Neural progenitor cell (in vitro differentiated cells): ENCODE measurements at places on chromosomes 4 and X. TPM values are rescaled to one million over a fixed set of nuclear protein-coding genes. Genes with fewer than 3 reads are reported as not detected.

DNA sequence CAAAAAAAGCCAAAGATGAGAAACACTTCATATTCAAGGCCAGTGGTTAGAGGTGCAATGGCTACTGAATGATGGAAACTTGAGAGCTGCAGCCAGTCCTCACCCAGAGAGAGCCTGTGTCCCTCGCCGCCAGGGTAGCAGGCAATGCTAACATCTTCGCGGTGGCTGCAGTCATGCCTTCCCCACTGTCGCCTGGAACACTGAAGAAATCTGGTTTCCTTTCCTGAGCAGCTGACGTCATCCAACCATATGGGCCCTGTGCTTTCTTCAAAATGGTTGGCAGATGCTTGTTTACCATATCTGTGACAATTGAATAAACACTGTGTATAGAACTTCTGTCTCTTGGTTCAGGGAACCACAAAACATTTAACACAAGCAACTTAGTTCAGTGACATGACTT, 39.7 kb downstream of the PRSS12 start:
- DNase-seq = peak; percentile 16

- no peak for DNase-seq
These were observed 173.7 kb downstream of the PABPC4L start for GRCh38 chr4:134027931-134028330.

NDST3 gene
- 0.49 and 0.59 TPM in 2 replicates for total RNA-seq

ANXA3 gene
- total RNA-seq = 1.7 and 1.9 TPM in 2 replicates

DNA sequence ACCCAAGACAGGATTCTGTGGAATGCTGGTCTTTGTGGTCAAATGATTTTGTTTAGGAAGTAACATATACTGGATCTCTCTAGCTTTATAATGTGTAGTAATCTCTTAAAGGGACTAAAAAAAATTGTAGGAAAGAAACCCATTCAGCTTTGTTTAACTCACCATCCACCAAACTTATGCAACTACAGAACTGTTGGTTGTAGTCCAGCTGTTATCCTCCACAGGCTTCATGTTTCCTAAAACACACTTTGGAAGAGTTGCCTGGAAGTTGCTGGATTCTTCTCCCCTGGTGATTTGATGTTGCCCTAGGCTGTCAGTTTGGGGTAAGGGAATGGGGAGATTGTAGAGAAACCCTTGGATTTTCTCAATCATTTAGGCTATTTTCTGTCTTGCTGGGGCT, 89.3 kb downstream of the RLIM start:
- no peak for DNase-seq

GRCh38 chr4:122617597-122618593, 3.0 kb downstream of the IL21 start:
- DNase-seq = no peak

- no peak for DNase-seq
These were observed 13.8 kb downstream of the GALNT7 start for GRCh38 chr4:173182403-173182802.

DNA sequence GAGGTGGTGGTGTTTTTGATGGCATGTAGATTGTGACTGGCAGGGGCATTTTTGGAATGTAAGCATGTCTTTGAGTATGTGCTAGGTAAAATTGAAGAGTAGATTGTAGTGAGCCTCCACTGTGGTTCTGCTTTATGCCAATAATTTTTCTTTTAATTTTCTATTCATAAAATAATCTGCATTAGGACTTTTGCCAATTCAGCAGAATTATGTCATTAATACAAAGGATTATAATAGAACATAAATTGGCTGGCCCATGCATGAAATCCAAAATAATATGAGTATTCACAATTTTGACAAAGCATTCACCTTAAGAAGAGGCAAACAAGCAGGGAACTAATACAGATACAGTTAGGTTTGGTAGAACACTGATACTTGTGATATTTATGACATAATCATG, 14.9 kb upstream of the TMPRSS11E start:
- DNase-seq = no peak

GRCh38 chrX:122863067-122863466, 321.0 kb upstream of the GRIA3 start:
- DNase-seq = no peak

DUX4 gene
- not detected in 2 replicates for total RNA-seq

DNA sequence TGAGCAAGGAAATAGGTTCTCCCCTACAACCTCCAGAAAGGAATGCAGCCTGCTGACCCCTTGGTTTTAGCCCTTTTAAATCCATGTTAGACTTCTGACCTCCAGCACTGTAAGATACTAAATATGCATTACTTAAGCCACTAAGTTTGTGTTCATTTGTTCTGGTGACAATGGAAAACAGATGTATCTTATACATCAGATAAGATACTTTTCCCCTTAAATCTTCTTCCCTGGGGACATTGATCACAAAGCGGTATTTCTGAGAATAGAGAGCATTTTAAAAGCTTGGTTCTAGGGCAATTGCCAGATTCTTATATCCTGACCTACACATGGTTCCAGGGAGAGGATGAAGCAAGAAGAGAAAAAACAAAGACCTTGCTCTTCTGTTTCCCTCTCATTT, 6.5 kb upstream of the TMEM184C start:
- no peak for DNase-seq

MAGED4B gene
- 65.8 and 98.9 TPM in 2 replicates for total RNA-seq

DNA sequence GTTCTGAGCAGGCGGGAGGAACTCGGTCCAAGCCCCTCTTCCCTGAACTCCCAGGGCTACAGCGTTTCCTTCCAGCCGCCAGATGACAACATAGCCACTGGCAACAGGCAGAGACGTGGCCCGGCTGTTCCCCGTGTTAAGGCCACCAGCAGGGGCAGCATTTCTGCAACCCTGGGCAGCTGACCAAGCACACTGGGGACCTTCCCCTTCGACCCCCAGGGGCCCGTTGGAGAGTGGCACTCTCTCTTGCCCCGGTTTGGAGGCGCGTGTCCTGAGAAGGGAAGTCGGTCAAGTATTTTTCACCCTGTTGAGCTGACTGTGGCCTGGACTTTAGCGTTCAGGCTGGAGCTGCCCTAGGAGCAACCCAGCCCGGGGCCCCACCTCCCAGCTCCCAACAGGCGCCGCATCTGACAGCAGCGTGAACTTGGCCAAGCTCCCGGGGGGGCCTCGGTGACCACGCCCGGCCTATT, 37.6 kb downstream of the ZBTB49 start:
- DNase-seq = peak; percentile 74

- DNase-seq = no peak
These were observed 76.5 kb downstream of the RELL1 start for GRCh38 chr4:37609626-37610025.

GRCh38 chr4:168877511-168878491, 132.3 kb downstream of the CBR4 start:
- DNase-seq = peak; percentile 78

- no peak for DNase-seq
These were observed 291.3 kb downstream of the GALNTL6 start for GRCh38 chr4:172104539-172104938.

PITX2 gene
- 0.59 and 1.6 TPM in 2 replicates for total RNA-seq

GRCh38 chr4:10671366-10671765, 13.2 kb downstream of the CLNK start:
- no peak for DNase-seq

- DNase-seq = no peak
These were observed 117.4 kb upstream of the LIMCH1 start for GRCh38 chr4:41420541-41420940.
